ENCODE measurements at places on chromosomes 3 and 15. TPM values are rescaled to one million over a fixed set of nuclear protein-coding genes. Genes with fewer than 3 reads are reported as not detected.

The RFTN1 gene
- 1.2 TPM for total RNA-seq

GRCh38 chr3:116186049-116186448 lies 259.2 kb downstream of the LSAMP start:
- H3K27me3 ChIP-seq, result no peaks in the 10 kb centered on the region
- no peaks in the 10 kb centered on the region for H3K36me3 ChIP-seq
- peaks cover 31% of the 10 kb centered on the region for H3K4me1 ChIP-seq

The INSYN1 gene
- total RNA-seq, result 2.0 TPM

- peak; percentile 82 for DNase-seq
- peaks cover 11% of the 10 kb centered on the region for H3K4me1 ChIP-seq
- H3K27me3 ChIP-seq, result no peaks in the 10 kb centered on the region
- H3K27ac ChIP-seq, result peak overlapping the region; percentile 37
- H3K4me3 ChIP-seq, result no peak overlapping the region
- no peaks in the 10 kb centered on the region for H3K36me3 ChIP-seq
Measured at GRCh38 chr3:8324747-8325146, 176.9 kb upstream of the LMCD1 start.

- no peak overlapping the region for H3K4me3 ChIP-seq
- peaks cover 4% of the 10 kb centered on the region for H3K4me1 ChIP-seq
- no peaks in the 10 kb centered on the region for H3K27me3 ChIP-seq
- DNase-seq, result no peak
- peaks cover 4% of the 10 kb centered on the region for H3K36me3 ChIP-seq
Measured at GRCh38 chr3:47994180-47994579, 22.0 kb downstream of the MAP4 start.

The HYAL2 gene
- total RNA-seq, result 18.1 TPM

- DNase-seq, result peak; percentile 72
- peaks cover 34% of the 10 kb centered on the region for H3K4me1 ChIP-seq
- H3K27me3 ChIP-seq, result no peaks in the 10 kb centered on the region
- H3K36me3 ChIP-seq, result no peaks in the 10 kb centered on the region
- no peak overlapping the region for H3K27ac ChIP-seq
Measured at GRCh38 chr3:100603469-100603868, 5.9 kb upstream of the ADGRG7 start.

All from A673 (cell line).